ENCODE measurements at places on chromosomes 3 and 15.
A peak's percentile ranks its signal among the peaks of the same experiment; 100 is the strongest.

DNA sequence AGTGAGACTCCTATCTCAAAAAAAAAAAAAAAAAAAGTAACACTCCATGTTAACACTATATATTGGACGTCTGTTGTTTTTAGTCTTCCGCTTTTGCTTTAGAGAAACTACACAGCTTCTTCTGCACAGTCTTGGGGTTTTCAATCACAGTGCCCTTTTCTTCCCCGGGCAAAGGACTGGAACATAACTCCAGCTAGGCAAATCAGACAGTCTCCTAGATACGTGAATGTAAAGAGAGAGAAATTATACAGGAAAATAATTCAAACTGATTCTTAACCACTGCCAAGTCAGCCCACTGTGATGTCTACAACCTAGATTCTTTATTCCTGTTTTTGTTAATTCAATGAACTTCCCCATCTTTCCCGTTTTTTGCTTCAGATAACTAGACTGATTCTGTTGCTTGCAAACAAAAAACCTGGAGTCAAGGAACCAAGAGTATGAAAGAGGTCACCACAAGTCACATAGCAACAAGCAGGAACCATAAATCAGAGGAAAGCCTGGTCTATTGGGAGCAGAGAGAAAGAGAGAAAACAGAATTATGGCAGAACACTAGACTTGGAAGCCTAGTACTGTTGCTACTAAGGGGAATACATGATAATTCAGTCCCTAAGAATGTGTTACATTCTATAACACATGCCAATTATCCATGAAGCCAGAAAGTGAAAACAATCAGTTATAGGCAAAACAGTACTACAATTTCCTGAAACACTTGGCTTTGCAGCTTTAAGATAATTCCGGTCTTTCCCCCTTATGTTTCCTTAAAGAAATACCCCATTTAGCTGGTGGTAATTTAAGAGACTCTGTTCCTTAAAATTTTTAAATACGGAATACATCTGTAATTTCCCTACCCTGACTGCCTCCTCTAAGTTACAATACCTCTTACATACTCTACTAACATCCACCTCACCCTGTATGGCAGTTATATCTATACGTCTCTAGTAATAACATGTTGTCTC lies 63.1 kb downstream of the TBL1XR1 start:
- DNase-seq = no peak

- peak; percentile 70 for DNase-seq
These were observed 129.4 kb downstream of the PGPEP1L start for GRCh38 chr15:98878172-98878571.

DNA sequence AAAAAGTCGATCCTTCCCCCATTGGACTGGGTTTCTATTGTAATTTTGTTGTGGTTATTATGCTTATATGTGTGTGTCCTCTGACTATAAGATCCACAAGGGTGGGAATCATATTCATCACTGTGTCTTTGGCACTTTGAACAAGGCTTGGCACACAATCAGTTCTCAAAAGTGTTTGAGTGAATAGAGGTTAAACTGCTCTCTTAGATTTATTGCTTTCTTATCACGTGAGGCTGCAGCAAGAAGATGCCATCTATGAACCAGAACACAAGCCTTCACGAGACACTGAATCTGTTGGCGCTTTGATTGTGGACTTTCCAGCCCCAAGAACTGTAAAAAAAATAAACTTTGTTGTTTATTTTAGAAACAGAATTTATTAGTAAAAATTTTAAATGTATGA lies 295.0 kb upstream of the MDFIC2 start:
- DNase-seq = no peak

- DNase-seq = no peak
These were observed 28.7 kb upstream of the ATP2B2 start for GRCh38 chr3:10534066-10534465.

- no peak for DNase-seq
These were observed 183.3 kb downstream of the PDE8A start for GRCh38 chr15:85164841-85165466.

- DNase-seq = no peak
These were observed 37.3 kb downstream of the TM6SF1 start for GRCh38 chr15:83144771-83145170.

GRCh38 chr15:81292523-81293001 lies 31.4 kb downstream of the STARD5 start:
- DNase-seq = no peak

- no peak for DNase-seq
These were observed 4.1 kb downstream of the CCR8 start for GRCh38 chr3:39333607-39334006.

GRCh38 chr15:31169558-31169957 lies 68.0 kb upstream of the TRPM1 start:
- DNase-seq = no peak

DNA sequence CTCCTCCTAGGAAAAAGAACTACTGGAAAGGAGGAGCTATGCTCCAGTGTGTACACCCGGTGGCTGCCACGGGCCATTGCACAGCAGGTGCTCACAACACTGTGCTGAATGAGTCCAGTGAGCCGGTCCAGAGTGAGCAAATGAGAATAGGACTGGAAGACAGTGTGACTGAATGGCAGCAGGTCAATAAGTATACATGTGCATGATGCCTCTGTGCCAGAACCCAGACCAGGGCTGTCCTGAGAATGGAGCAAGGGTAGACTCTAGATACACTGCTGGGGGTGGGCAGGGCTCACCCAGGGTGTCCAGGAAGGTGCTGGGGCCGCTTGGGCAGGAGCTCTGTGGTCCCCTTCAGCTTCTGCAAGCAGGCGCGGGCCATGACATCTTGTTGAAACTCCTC lies 8.3 kb downstream of the POLG start:
- no peak for DNase-seq

- no peak for DNase-seq
These were observed 19.5 kb downstream of the LNP1 start for GRCh38 chr3:100420885-100421284.

DNA sequence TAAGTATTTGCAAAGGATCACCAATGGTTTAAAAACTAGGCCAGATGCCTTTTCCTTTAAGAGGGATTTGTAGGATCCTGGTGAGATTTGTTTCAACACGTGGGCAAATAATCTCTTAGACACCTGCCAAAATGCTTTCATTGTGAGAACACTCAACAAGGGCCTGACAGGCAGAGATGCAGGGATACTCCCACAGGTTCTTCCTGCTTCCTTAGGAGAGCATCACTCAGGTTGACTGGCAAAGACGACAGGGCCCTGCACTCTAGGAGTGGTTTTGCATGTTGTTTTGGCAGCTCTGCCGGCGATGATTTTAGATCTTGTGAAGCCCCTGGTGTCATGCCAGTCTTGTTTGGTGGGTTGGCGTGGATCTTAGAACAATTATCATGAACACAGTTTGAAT lies 184.5 kb downstream of the NR1D2 start:
- DNase-seq = peak; percentile 22

GRCh38 chr3:197292083-197292646 lies 6.2 kb downstream of the DLG1 start:
- no peak for DNase-seq

GRCh38 chr3:59559721-59560435 lies 510.1 kb upstream of the CFAP20DC start:
- DNase-seq = peak; percentile 85
